ENCODE measurements at places on chromosomes 5 and 9.

- no peak for DNase-seq
Measured at GRCh38 chr9:116565986-116566385, 121.1 kb upstream of the TRIM32 start.

DNA sequence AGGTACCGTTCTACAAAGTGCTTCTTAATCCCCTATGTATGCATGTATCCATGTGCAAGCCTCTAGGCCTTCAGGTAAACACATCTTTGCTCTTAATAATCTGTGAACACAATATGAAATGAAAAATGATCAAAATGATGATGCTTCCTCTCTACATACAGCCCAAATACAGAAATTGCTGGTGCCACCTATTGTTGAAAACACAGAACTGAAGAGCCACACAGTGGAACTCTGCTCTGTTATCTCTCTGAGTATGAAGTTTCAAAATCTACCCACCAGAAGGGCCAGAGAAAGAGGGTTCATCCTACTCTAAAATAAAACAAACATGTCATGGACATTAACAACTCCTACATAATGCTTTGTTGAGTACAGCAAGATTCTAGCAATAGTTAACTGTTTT is 71.3 kb downstream of the GLIS3 start:
- no peak for DNase-seq

- no peak for DNase-seq
Measured at GRCh38 chr5:67189931-67190330, 6.7 kb downstream of the CD180 start.

DNA sequence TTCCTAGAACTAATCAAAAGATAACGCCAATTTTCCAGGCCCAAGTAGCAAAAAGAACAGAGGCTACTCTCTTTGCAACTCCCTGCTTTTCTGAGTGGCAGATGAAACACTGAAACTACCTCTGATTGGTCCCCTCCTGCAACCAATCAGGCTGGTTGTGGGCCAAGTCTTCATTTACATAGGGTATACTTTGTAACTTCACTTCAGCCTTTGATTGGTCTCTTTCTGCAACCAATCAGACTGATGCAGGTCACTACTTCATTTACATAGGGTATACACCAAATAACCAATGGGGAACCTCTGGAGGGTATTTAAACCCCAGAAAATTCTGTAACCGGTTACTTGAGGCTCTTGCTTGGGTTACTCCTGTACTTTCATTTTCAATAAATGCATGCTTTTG is 289.6 kb downstream of the MED10 start:
- DNase-seq, result no peak

- DNase-seq, result no peak
Measured at GRCh38 chr5:137923856-137924255, 34.6 kb downstream of the PKD2L2 start.
